ENCODE measurements at places on chromosomes 6 and 20. TPM values are rescaled to one million over a fixed set of nuclear protein-coding genes. Genes with fewer than 3 reads are reported as not detected.

Gene DNMT3B
- 0.33 TPM for total RNA-seq

Gene PRIM2
- 8.6 TPM for total RNA-seq

Gene DSP
- total RNA-seq, result not detected

Gene TRPC4AP
- 60.6 TPM for total RNA-seq

Gene HCRTR2
- total RNA-seq, result not detected

Gene COL11A2
- total RNA-seq, result 2.8 TPM

Gene KIF13A
- 1.4 TPM for total RNA-seq

Gene AKIRIN2
- total RNA-seq, result 91.0 TPM

Gene PLG
- total RNA-seq, result not detected

Gene CRYBG1
- total RNA-seq, result 59.4 TPM
